ENCODE measurements at places on chromosomes 3 and 15. TPM values are rescaled to one million over a fixed set of nuclear protein-coding genes. Genes with fewer than 3 reads are reported as not detected.

Gene GHSR
- not detected for total RNA-seq

Gene ZMYND10
- 0.37 TPM for total RNA-seq

Gene SPATA12
- total RNA-seq, result 0.27 TPM

Gene RTP1
- not detected for total RNA-seq

Gene APOD
- total RNA-seq, result 13.1 TPM

DNA sequence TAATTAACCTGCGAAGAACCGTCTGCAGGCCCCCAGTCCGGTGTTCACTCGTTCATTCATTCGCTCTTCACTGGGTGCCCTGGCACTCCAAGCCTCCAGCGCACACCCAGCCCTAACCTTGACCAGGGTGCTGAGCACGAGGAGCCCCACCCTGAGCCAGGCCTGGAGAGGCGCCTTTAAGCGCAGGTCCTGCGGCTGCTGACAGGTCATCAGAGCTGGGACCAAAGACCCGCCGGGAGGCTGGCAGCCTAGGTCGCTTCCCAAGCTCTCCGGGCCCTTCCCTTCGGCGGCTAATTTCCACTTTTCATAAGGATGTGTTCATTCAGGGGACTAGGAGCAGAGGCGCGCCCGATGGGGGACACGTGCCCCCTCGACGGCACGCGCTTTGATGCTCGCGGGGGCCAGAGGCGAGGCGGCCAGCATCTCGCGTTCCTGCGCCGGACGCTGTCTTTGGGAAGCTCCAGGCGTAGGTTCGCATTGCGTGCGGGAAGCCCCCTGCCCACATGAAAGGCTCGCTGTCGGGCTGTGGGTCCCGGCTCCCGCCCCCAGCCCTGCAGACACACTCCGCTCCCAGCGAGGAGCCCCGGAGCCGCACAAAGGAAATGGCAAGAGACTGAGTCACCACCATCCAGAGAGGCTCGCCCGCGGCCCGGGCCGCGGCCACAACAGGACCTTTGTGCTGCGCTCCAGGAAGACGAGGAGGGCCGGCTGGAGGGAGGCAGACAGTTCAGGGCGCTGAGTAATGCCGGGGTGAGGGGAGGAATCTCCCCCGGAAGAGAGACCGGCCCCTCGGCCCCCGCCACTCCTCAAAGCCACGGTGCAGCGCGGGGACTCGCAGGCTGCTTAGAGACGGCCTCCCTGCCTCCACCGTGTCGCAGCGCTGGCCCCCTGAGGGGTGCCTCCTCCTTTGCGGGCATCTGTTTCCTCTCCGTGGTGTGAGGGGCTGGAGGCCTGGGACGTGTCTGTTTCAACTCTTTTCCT, 266.4 kb upstream of the HES1 start:
- no peaks in the 10 kb centered on the region for H3K36me3 ChIP-seq
- no peaks in the 10 kb centered on the region for H3K4me1 ChIP-seq
- no peaks in the 10 kb centered on the region for H3K27me3 ChIP-seq
- DNase-seq, result no peak
- H3K4me3 ChIP-seq, result no peak overlapping the region

DNA sequence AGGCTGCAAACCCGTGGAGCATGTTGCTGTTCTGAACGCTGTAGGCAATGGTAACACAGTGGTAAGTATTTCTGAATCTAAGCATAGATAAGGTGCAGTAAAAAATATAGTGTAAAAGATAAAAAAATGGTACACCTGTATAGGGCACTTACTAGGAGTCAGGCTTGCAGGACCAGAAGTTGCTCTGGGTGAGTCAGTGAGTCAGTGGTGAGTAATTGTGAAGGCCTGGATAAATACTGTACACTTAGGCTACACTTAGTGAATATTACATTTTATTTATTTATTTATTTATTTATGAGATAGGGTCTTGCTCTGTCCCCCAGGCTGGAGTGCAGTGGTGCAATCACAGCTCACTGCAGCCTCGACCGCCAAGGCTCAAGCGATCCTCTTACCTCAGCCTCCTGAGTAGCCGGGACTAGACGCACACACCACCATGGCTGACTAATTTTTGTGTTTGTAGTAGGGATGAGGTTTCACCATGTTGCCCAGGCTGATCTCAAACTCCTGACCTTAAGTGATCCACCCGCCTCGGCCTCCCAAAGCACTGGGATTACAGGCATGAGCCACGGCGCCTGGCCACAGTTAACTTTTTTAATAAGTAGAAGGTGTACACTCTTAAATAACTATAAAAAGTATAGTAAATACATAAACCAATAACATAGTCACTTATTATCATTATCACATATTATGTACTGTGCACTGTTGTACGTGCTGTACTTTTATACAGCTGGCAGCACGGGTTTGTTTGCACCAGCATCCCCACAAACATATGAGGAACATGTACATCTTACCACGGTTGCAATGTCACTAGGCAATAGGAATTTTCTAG, 155.1 kb downstream of the IGF1R start:
- no peak overlapping the region for H3K27ac ChIP-seq
- H3K27me3 ChIP-seq, result no peaks in the 10 kb centered on the region
- H3K4me1 ChIP-seq, result peaks cover 13% of the 10 kb centered on the region
- no peaks in the 10 kb centered on the region for H3K36me3 ChIP-seq
- H3K4me3 ChIP-seq, result no peak overlapping the region

DNA sequence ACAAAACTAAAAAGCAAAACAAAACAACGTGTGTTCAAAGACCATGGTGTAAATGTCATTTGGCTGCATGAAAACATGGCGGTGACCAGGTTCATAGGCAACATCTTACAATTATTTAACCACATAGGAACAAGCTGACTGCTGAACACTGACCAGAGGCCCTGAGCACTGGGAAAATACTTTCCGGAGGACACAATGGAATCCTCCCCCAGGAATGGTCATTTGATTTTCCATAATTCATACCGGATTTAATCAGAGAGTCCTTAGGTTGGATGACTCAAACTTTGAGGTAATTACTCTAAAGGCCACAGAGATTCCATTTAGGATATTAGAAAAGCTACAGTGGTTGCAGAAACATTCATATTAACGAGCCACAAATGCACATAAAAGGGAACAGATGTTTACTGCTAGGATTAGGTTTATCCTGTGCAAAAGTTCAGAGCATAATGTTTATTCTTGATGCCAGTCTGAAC, 254.7 kb downstream of the NR1D2 start:
- H3K4me3 ChIP-seq, result no peak overlapping the region
- DNase-seq, result no peak
- no peaks in the 10 kb centered on the region for H3K27me3 ChIP-seq
- no peaks in the 10 kb centered on the region for H3K4me1 ChIP-seq
- no peak overlapping the region for H3K27ac ChIP-seq
- H3K36me3 ChIP-seq, result no peaks in the 10 kb centered on the region

- H3K4me1 ChIP-seq, result no peaks in the 10 kb centered on the region
- no peak for DNase-seq
- H3K36me3 ChIP-seq, result no peaks in the 10 kb centered on the region
- no peak overlapping the region for H3K4me3 ChIP-seq
Measured at GRCh38 chr3:38662544-38662943, 13.1 kb upstream of the SCN5A start.

- peak overlapping the region; percentile 62 for H3K4me3 ChIP-seq
- peak overlapping the region; percentile 85 for H3K27ac ChIP-seq
- H3K36me3 ChIP-seq, result no peaks in the 10 kb centered on the region
- peak; percentile 33 for DNase-seq
- no peaks in the 10 kb centered on the region for H3K27me3 ChIP-seq
- peaks cover 3% of the 10 kb centered on the region for H3K4me1 ChIP-seq
Measured at GRCh38 chr3:57556459-57557084, 498 bp downstream of the PDE12 start.

GRCh38 chr15:93929375-93930094, 301.8 kb upstream of the MCTP2 start:
- H3K4me1 ChIP-seq, result no peaks in the 10 kb centered on the region
- no peak overlapping the region for H3K4me3 ChIP-seq
- no peaks in the 10 kb centered on the region for H3K27me3 ChIP-seq
- H3K36me3 ChIP-seq, result no peaks in the 10 kb centered on the region

- no peaks in the 10 kb centered on the region for H3K4me1 ChIP-seq
- H3K27ac ChIP-seq, result no peak overlapping the region
- H3K4me3 ChIP-seq, result no peak overlapping the region
- H3K36me3 ChIP-seq, result no peaks in the 10 kb centered on the region
Measured at GRCh38 chr3:18988614-18989229, 159.6 kb upstream of the KCNH8 start.

GRCh38 chr15:92268900-92269299, 124.8 kb upstream of the ST8SIA2 start:
- no peak for DNase-seq
- H3K27ac ChIP-seq, result no peak overlapping the region
- H3K4me1 ChIP-seq, result no peaks in the 10 kb centered on the region
- H3K36me3 ChIP-seq, result no peaks in the 10 kb centered on the region
- no peak overlapping the region for H3K4me3 ChIP-seq

GRCh38 chr3:136958939-136959338, 1.2 kb downstream of the IL20RB start:
- no peak overlapping the region for H3K27ac ChIP-seq
- no peak for DNase-seq
- H3K27me3 ChIP-seq, result no peaks in the 10 kb centered on the region
- no peaks in the 10 kb centered on the region for H3K36me3 ChIP-seq
- peaks cover 11% of the 10 kb centered on the region for H3K4me1 ChIP-seq

DNA sequence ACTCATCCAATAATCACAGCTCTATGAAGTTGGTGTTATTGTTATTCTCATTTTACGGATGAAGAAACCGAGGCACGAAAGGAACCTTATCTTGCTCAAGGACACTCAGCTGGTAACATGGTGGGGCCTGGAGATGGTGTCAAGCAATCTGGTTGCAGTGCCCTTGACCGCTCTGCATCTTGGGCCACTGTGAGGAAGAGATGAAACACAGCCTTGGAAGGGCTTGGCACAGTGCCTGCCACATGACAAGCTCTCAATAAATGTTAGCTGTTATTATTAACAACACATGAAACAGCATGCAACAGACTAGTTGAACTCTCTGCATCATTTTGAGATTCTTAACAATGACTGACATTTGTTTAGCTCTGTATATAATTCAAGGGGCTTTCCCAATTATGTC, 10.1 kb upstream of the ITGA11 start:
- peak; percentile 25 for DNase-seq
- no peak overlapping the region for H3K4me3 ChIP-seq
- H3K4me1 ChIP-seq, result no peaks in the 10 kb centered on the region
- H3K27me3 ChIP-seq, result no peaks in the 10 kb centered on the region

DNA sequence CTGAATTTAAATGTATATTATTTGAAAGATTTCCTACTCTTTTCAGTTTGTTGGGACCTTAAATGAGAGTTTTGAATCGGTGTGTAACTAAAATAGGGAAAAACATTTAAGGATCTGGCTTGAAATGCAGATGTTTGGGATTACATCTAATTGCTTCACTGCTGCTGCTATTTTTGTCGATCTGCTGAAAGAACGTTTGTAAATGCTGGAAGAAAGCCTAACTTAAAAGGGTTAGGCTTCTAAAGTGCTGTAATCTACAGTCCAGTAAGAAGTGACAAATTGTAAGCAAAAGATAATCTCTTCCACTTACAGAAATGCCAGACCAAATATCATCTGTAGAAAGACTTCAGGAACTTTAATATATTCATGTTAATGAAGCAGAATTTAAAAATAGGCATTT, 691.6 kb downstream of the ZNF385D start:
- no peaks in the 10 kb centered on the region for H3K36me3 ChIP-seq
- H3K27ac ChIP-seq, result no peak overlapping the region
- DNase-seq, result no peak
- H3K4me3 ChIP-seq, result no peak overlapping the region
- no peaks in the 10 kb centered on the region for H3K27me3 ChIP-seq
- no peaks in the 10 kb centered on the region for H3K4me1 ChIP-seq

- no peak overlapping the region for H3K4me3 ChIP-seq
- no peaks in the 10 kb centered on the region for H3K4me1 ChIP-seq
- DNase-seq, result no peak
- no peak overlapping the region for H3K27ac ChIP-seq
- H3K27me3 ChIP-seq, result no peaks in the 10 kb centered on the region
Measured at GRCh38 chr3:184066211-184066610, 13.4 kb downstream of the HTR3C start.

Measured in colonic mucosa (tissue), 4 donors.